ENCODE measurements at places on chromosomes 11 and 22. TPM values are rescaled to one million over a fixed set of nuclear protein-coding genes. Genes with fewer than 3 reads are reported as not detected.
A peak's percentile ranks its signal among the peaks of the same experiment; 100 is the strongest.

- DNase-seq, result no peak
- H3K4me1 ChIP-seq, result no peaks in the 10 kb centered on the region
- H3K4me3 ChIP-seq, result no peak overlapping the region
- H3K27ac ChIP-seq, result no peak overlapping the region
- H3K27me3 ChIP-seq, result no peaks in the 10 kb centered on the region
Observed at GRCh38 chr11:79691445-79691844, 250.6 kb upstream of the TENM4 start.

- no peaks in the 10 kb centered on the region for H3K27me3 ChIP-seq
- peaks cover 73% of the 10 kb centered on the region for H3K36me3 ChIP-seq
- H3K4me1 ChIP-seq, result no peaks in the 10 kb centered on the region
- H3K4me3 ChIP-seq, result no peak overlapping the region
- no peak overlapping the region for H3K27ac ChIP-seq
Observed at GRCh38 chr11:117187007-117187406, 8.5 kb downstream of the SIDT2 start.

DNA sequence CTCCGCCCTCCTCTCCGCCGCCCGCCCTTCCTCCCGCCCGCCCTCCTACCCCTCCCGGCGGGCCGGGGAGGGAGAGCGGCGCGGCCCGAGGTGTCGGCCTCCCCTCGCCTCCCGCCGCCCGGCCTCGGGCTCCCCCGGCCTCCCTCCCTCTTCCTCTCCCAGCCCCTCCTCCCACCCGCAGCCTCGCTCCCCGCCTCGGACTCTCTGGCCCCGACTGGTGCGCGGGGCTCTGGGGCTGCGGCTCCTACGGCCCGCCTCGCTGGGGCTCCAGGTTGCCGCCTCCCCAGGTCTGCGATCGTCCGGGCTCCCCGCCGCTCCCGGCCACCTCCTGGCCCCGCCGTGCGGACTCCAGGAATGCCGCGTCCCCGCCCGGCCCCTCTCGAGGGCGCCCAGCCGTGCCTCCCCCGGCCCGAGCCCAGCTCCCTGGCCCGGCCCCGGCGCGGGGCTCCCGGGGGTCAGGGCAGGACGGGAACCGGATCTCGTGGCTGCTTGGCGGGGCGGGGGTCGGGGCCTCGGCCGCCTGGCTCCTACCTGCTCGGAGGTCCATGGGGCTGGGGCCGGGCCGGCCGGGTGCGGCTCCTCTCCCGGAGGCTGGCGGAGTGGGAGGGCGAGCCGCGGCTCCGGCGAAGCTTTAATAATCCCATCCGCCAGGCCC, at the start of gene CLCF1:
TSS of gene CLCF1 (minus strand) at position 606 of the 655 bp plus-strand sequence. CDS start at position 547, 59 bp downstream.
- peaks cover 60% of the 10 kb centered on the region for H3K4me1 ChIP-seq
- no peaks in the 10 kb centered on the region for H3K27me3 ChIP-seq
- peak within 1 kb of the TSS; percentile 85 for H3K4me3 ChIP-seq

Gene MAPK8IP1
- total RNA-seq, result 9.7 TPM

Gene CECR2
- not detected for total RNA-seq

Gene RASSF10
- total RNA-seq, result 0.72 TPM

DNA sequence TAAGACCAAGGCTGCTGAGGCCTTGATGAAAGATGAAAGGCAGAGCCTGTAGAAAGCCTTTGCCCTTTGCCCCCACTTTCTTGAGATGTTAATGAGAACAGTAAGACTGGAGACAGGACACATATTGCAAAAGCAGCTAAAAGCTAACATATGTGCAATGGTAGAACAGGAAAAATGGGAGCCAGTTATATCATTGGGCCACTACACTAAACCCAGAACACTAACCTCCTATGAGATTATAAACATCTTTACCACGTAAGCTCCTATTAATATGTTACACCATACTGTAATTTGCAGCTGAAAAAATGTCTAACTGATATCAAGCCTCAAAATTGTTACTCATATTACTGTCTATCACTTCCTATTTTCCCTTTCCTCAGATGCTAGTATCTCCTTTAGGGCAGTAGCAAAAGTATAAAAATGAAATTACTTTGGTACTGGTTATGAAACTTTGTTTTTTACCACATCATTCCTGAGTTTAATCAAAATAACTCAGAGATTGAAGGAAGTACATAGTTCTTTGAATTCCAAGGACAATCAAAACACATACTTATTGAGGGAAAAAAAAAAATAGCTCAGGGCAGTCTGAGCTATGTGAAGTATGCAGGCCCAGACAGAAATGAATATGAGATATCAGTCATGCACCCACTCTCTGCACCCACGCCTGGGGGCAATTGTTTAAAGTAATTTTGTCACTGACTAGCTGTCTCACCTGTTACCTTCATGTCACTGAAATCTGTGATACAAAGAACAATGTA, 9.1 kb downstream of the HPS5 start:
- peak overlapping the region; percentile 36 for H3K4me3 ChIP-seq
- peak; percentile 54 for DNase-seq
- H3K36me3 ChIP-seq, result peaks cover 27% of the 10 kb centered on the region
- no peaks in the 10 kb centered on the region for H3K27me3 ChIP-seq
- H3K4me1 ChIP-seq, result peaks cover 28% of the 10 kb centered on the region
- peak overlapping the region; percentile 89 for H3K27ac ChIP-seq

Gene STX5
- 35.8 TPM for total RNA-seq
